ENCODE measurements at places on chromosomes 5 and 9. TPM values are rescaled to one million over a fixed set of nuclear protein-coding genes. Genes with fewer than 3 reads are reported as not detected.
A peak's percentile ranks its signal among the peaks of the same experiment; 100 is the strongest.

Gene CTXN3
- total RNA-seq: not detected

Gene UNC13B
- total RNA-seq: 20.5 TPM

Gene CORO2A
- total RNA-seq: 1.2 TPM

Gene GLE1
- 20.4 TPM for total RNA-seq

Gene EXOSC2
- total RNA-seq: 19.3 TPM

Gene SCGB3A2
- not detected for total RNA-seq

Gene CREBRF
- 54.8 TPM for total RNA-seq

Gene DMGDH
- 3.1 TPM for total RNA-seq

Gene PAX5
- not detected for total RNA-seq

Gene ASB6
- total RNA-seq: 8.9 TPM

Gene MYOT
- total RNA-seq: 40.0 TPM

Gene CDX1
- 0.71 TPM for total RNA-seq

GRCh38 chr5:179819296-179820126 is 1.2 kb upstream of the SQSTM1 start:
- peaks cover 12% of the 10 kb centered on the region for H3K36me3 ChIP-seq
- H3K4me1 ChIP-seq: peaks cover 70% of the 10 kb centered on the region
- H3K27ac ChIP-seq: peak overlapping the region; percentile 99
- H3K27me3 ChIP-seq: no peaks in the 10 kb centered on the region

GRCh38 chr5:56517011-56517416 is 283.9 kb upstream of the ANKRD55 start:
- no peaks in the 10 kb centered on the region for H3K4me1 ChIP-seq
- H3K4me3 ChIP-seq: no peak overlapping the region
- H3K27me3 ChIP-seq: no peaks in the 10 kb centered on the region
- DNase-seq: no peak

DNA sequence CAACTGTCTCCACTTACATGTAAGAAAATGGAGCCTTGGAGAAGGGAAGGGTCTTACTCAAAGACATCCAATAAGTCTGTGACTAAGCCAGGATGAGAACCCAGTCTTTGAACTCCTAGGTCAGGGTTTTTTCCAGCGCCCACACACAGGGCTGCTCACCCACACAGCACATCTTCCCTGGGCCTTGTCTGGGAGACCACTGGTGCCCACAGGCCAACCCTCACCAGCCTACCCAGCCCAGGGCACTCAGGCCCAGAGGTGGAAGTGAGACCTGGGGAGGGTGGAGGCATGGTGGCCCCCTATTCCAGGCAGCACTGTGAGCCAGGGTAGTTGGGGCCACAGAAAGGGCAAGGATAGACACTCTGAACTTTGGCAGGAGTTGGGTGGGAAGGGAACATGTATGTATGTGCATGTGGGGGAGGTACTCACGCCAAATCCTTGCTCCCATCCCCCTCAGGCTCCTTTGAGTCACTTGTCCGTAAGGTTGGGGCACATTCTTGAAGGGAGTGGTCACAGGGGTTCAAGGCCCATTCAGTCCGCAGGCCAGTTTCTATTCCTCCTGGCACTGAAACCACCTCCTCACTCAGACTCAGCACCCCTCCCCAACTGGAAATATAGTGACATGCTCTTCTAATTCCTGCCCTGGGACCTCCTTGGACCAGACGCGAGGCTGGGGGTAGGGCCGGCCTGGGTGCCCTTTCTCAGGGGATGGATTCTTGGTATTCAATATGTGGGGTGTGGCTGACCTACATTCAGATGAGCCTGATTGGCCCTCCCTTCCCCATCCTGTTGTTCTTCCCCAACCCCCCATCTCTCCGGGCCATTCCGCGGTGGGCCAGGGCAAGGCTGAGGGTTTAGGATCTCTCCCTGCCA is 2.9 kb upstream of the SLC4A9 start:
- H3K27ac ChIP-seq: no peak overlapping the region
- peaks cover 5% of the 10 kb centered on the region for H3K4me1 ChIP-seq
- no peaks in the 10 kb centered on the region for H3K27me3 ChIP-seq
- no peak overlapping the region for H3K4me3 ChIP-seq
- DNase-seq: no peak
- H3K36me3 ChIP-seq: no peaks in the 10 kb centered on the region

DNA sequence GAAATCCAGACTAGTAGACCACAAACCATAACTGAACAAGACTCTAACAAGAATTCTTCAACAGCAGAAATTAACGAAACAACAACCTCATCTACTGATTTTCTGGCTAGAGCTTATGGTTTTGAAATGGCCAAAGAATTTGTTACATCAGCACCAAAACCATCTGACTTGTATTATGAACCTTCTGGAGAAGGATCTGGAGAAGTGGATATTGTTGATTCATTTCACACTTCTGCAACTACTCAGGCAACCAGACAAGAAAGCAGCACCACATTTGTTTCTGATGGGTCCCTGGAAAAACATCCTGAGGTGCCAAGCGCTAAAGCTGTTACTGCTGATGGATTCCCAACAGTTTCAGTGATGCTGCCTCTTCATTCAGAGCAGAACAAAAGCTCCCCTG is 68.6 kb downstream of the VCAN start:
- H3K27me3 ChIP-seq: no peaks in the 10 kb centered on the region
- no peak for DNase-seq
- H3K27ac ChIP-seq: no peak overlapping the region
- no peaks in the 10 kb centered on the region for H3K4me1 ChIP-seq
- H3K4me3 ChIP-seq: no peak overlapping the region
- no peaks in the 10 kb centered on the region for H3K36me3 ChIP-seq

DNA sequence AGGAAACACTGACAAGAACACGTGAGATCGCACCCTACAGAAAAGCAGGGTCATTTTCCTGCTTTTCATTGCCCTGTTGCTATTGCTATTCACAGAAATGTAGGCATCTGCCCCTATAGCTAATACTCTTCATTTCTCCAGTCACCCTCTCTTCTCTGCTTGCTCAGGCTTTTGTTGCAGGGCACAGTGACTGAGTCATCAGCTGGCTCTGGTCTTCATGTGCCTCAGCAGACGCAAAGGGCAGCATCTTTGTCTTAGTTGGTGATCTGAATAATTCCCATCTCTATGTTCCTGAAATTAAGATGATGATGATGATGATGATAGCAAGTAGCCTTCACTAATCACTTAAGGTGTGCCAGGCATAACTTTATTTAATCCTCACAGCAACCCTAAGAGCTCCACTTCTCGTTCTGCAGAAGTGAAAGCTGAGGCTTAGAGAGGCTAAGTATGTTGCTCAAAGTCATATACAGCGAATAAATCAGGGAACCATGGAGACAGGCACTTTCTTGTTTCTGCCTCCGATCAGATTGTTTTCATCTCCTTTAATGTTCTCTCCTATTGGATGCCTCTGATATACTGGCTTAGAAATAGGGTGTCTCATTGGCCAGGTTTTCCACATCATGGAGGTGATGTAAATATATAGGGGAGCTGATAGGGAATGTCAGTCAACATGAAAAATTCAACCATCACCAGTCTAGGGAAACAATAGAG is 133.0 kb upstream of the STK32A start:
- DNase-seq: no peak
- H3K36me3 ChIP-seq: no peaks in the 10 kb centered on the region
- H3K4me3 ChIP-seq: no peak overlapping the region
- no peaks in the 10 kb centered on the region for H3K27me3 ChIP-seq
- no peaks in the 10 kb centered on the region for H3K4me1 ChIP-seq

GRCh38 chr5:35781181-35781790 is 75.4 kb upstream of the IL7R start:
- no peaks in the 10 kb centered on the region for H3K36me3 ChIP-seq
- no peak overlapping the region for H3K27ac ChIP-seq
- no peak overlapping the region for H3K4me3 ChIP-seq
- H3K27me3 ChIP-seq: no peaks in the 10 kb centered on the region
- no peak for DNase-seq

DNA sequence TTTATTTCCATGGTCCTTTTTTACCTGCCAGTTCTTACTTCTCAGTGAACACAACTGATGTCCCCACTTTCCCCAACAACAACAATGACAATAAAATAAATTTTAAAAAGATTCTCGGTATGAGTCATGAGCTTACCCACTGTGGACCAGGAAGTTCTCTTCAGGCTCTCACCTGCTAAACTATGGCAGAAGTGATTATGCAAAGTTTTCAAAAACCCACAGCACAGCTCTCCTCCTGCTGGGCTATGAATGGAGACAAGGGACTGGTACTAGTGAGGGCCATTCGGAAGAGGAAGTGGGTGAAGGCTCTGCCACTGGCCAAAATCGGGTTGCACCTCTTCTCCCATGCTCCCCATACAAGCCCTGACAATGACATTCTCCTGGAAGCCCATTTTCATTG is 429.4 kb downstream of the PIK3R1 start:
- H3K4me3 ChIP-seq: no peak overlapping the region
- H3K36me3 ChIP-seq: no peaks in the 10 kb centered on the region
- no peaks in the 10 kb centered on the region for H3K27me3 ChIP-seq
- no peak overlapping the region for H3K27ac ChIP-seq
- no peaks in the 10 kb centered on the region for H3K4me1 ChIP-seq

GRCh38 chr5:169162407-169162806 is 138.5 kb downstream of the SLIT3 start:
- no peaks in the 10 kb centered on the region for H3K4me1 ChIP-seq
- H3K4me3 ChIP-seq: no peak overlapping the region
- H3K27ac ChIP-seq: no peak overlapping the region
- no peaks in the 10 kb centered on the region for H3K36me3 ChIP-seq

DNA sequence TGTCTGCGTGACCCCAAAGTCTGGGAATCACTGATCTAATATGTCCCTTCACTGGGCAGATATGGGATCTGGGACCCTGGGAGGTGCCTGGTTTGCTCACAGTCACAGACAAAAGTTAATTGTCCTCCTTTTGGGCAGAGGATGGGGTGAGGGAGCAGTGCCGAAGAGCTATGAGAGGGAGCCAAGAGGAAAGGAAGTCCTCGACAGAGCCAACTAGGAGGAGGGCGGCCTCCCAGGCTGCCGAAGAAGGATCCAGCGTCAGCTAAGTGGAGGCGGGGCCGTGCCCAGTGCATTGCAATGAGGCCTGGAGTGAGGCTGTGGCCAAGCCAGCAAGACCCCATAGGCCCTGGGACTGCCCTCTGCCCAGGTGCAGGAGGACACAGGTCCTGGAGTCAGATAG is 11.4 kb downstream of the AIF1L start:
- H3K27me3 ChIP-seq: no peaks in the 10 kb centered on the region
- no peak overlapping the region for H3K4me3 ChIP-seq
- no peak for DNase-seq
- no peak overlapping the region for H3K27ac ChIP-seq
- H3K4me1 ChIP-seq: no peaks in the 10 kb centered on the region

DNA sequence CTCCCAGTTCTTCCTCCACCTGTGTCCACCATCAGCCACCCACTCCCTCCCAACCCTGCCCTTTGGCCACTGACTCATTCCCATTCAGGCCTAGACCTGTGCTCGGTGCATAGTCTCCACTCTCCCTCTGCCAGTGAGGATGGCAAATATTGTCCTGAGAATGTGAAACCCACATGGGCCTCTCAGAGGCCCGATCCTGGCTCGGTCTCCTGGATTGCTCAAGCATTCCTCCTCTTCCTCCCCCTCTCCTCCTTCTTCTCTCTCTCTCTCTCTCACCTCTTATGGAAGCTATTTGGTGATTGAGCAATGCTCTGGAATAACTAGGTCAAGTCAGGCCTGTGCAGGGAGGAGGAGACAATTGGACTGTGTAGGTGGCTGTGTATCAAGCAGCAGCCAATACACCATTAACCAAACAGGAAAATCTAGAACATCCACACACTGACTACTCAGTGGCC is 99.9 kb downstream of the KLF4 start:
- H3K27me3 ChIP-seq: no peaks in the 10 kb centered on the region
- no peaks in the 10 kb centered on the region for H3K36me3 ChIP-seq
- no peak overlapping the region for H3K4me3 ChIP-seq
- DNase-seq: peak; percentile 85
- peak overlapping the region; percentile 50 for H3K27ac ChIP-seq

DNA sequence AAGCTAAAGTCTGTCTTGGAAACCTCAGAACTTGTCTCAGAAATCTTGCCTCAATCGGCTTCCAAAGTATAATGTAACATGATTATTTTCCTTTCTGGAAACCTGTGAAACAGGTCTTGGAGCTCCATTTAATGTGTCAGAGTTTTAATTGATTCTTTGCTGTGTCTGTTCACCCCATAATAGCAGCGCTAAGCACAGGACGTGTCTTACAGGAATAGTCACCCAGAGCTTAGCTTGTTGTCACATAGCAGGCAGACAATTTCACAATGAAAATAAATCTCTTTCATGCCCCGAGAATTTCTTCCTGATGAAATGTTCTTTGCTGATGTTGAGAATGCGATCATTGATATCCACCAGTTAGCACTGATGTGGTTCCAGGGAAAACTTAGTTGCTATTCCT is 40.2 kb upstream of the PTPN3 start:
- H3K36me3 ChIP-seq: no peaks in the 10 kb centered on the region
- peaks cover 6% of the 10 kb centered on the region for H3K27me3 ChIP-seq
- H3K4me1 ChIP-seq: no peaks in the 10 kb centered on the region
- H3K27ac ChIP-seq: no peak overlapping the region
- H3K4me3 ChIP-seq: no peak overlapping the region

DNA sequence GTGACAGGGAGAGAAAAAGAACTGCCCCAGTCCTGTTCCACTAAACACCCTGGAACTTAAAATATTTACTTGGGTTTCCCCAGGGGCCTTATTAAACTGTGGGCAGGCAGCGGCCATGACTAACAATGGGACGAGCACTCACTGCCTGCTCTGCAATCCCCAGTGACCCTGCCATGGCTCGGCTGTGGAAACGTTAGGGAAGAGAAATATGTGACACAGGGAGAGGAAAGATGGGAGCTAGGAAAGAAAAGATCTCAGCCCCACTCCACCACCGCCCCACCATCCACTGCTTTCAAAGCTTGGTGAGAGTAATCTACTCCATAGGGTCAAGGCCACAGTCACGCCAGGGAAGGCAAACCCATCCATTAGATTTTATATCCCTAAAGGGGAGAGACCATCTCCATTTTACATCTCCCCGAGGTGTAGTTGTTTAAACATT is 117.6 kb downstream of the EFNA5 start:
- no peaks in the 10 kb centered on the region for H3K27me3 ChIP-seq
- DNase-seq: no peak
- no peaks in the 10 kb centered on the region for H3K36me3 ChIP-seq
- no peak overlapping the region for H3K27ac ChIP-seq
- H3K4me3 ChIP-seq: no peak overlapping the region
- no peaks in the 10 kb centered on the region for H3K4me1 ChIP-seq

GRCh38 chr5:72951671-72952468 is 4.0 kb upstream of the FCHO2 start:
- no peak overlapping the region for H3K27ac ChIP-seq
- H3K36me3 ChIP-seq: no peaks in the 10 kb centered on the region
- H3K4me1 ChIP-seq: no peaks in the 10 kb centered on the region
- no peak for DNase-seq
- H3K4me3 ChIP-seq: no peak overlapping the region

GRCh38 chr5:170217831-170218230 is 15.0 kb upstream of the C5orf58 start:
- H3K4me1 ChIP-seq: no peaks in the 10 kb centered on the region
- no peaks in the 10 kb centered on the region for H3K36me3 ChIP-seq
- no peak overlapping the region for H3K4me3 ChIP-seq

GRCh38 chr5:54186912-54187445 is 123.4 kb downstream of the ARL15 start:
- H3K4me1 ChIP-seq: no peaks in the 10 kb centered on the region
- H3K27me3 ChIP-seq: no peaks in the 10 kb centered on the region
- H3K4me3 ChIP-seq: no peak overlapping the region
- no peaks in the 10 kb centered on the region for H3K36me3 ChIP-seq
- H3K27ac ChIP-seq: no peak overlapping the region
- no peak for DNase-seq

- no peak overlapping the region for H3K4me3 ChIP-seq
- H3K4me1 ChIP-seq: peaks cover 5% of the 10 kb centered on the region
- no peak overlapping the region for H3K27ac ChIP-seq
- DNase-seq: no peak
Observed at GRCh38 chr5:127938746-127939145, 144.8 kb upstream of the SLC12A2 start.

- peak; percentile 75 for DNase-seq
- H3K27me3 ChIP-seq: no peaks in the 10 kb centered on the region
- peaks cover 36% of the 10 kb centered on the region for H3K4me1 ChIP-seq
- H3K27ac ChIP-seq: peak overlapping the region; percentile 83
- no peak overlapping the region for H3K4me3 ChIP-seq
Observed at GRCh38 chr5:142644640-142645361, 41.1 kb downstream of the FGF1 start.
